ENCODE measurements at places on chromosomes 5 and 9. TPM values are rescaled to one million over a fixed set of nuclear protein-coding genes. Genes with fewer than 3 reads are reported as not detected.

ANKRD20A1 gene
- total RNA-seq: not detected

SLCO4C1 gene
- not detected for total RNA-seq

SMIM27 gene
- total RNA-seq: 2.0 TPM

SPACA9 gene
- total RNA-seq: 2.0 TPM

RAD23B gene
- 164 TPM for total RNA-seq

SAPCD2 gene
- 0.22 TPM for total RNA-seq

TPPP gene
- total RNA-seq: under 0.01 TPM

BTNL9 gene
- total RNA-seq: not detected

PCDHGA7 gene
- total RNA-seq: 4.3 TPM

C1QTNF3 gene
- under 0.01 TPM for total RNA-seq

TMEM167A gene
- total RNA-seq: 41.4 TPM

SH3GLB2 gene
- total RNA-seq: 61.0 TPM

IL3 gene
- not detected for total RNA-seq

TSSK1B gene
- total RNA-seq: 0.57 TPM

GABRA1 gene
- not detected for total RNA-seq

WNT8A gene
- total RNA-seq: not detected

PCDHB6 gene
- total RNA-seq: 0.14 TPM

MOB3B gene
- 0.57 TPM for total RNA-seq

LCN9 gene
- total RNA-seq: not detected

TEX48 gene
- not detected for total RNA-seq

SYK gene
- under 0.01 TPM for total RNA-seq

SPRY4 gene
- total RNA-seq: 125 TPM

Data from placental pericyte (primary cell).